ENCODE measurements at places on chromosomes 12 and 14.

GRCh38 chr14:29037411-29037810 lies 270.8 kb downstream of the FOXG1 start:
- no peak for DNase-seq

DNA sequence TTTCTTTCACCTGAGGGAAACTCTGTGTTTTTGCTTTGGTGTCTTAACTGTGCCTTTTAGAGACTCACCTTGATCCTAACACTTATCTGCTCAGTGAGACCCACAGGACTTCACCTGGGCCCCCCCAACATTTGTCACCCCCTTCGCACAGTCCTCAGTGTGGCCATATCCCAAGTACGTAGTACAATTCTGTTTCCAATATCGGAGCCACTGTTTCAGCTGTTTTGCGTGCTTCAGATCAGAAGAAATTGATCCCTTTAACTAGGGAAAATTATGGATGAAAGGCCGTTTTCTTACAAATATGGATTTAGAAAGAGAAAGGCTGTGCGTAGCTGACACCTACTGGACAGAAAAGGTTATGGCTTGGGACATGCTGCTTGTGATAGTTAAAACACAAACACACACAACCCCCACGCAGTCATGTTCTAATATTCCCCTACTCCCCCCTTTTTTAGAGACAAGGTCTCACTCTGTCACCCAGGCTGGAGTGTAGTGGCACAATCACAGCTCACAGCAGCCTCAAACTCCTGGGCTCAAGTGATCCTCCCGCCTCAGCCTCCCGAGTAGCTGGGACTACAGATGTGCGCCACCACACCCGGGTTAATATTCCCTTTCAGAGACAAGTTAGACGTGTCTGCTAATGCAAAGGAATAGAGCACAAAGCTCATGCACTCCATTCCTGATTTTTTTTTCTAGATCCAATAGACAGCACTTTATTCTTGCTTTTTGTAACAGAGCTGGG lies 3.6 kb upstream of the SLC7A8 start:
- peak; percentile 65 for DNase-seq

DNA sequence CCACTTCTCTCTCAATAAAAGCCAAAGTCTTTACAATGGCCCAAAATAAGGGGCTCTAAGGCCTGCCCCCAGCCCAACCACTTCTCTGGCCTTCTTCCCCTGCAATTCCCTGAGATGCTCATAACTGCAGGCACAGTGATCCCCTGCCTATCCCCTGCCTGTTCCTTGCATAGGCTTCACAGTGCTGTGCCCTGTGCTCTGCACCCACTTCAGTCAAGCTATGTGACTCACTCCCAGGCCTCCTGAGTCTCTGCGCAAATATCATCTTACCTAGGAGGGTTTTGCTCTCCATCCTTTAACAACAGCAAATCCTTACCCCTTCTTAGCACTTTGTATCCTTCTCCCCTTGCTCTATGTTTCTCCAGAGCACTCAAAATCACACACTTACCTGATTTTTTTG lies 242.2 kb downstream of the MSRB3 start:
- DNase-seq, result no peak

- no peak for DNase-seq
Measured at GRCh38 chr12:86194721-86195120, 61.5 kb downstream of the MGAT4C start.

GRCh38 chr12:92953747-92954146 lies 24.7 kb upstream of the EEA1 start:
- no peak for DNase-seq

DNA sequence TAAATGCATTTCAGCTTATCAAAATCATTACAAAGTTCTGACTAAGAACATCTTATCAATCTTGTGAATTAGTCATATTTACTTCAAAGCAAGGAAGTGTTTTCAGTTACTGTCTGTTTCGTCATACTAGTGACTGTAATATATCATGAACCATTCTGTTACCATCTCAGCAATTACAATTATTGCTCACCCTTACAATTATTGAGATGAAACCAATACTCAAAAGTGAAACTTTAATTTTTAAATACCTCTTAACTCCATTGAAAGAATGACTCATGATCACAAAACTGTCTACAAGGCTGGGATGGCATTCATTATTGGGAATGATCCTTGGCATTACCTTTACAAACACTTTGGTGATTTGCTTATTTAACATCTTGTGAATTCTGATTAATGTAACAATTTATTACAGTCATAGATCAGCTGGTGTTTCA lies 90.3 kb downstream of the RPS6KA5 start:
- DNase-seq, result peak; percentile 9

GRCh38 chr12:115046805-115047204 lies 362.8 kb upstream of the TBX3 start:
- DNase-seq, result no peak

DNA sequence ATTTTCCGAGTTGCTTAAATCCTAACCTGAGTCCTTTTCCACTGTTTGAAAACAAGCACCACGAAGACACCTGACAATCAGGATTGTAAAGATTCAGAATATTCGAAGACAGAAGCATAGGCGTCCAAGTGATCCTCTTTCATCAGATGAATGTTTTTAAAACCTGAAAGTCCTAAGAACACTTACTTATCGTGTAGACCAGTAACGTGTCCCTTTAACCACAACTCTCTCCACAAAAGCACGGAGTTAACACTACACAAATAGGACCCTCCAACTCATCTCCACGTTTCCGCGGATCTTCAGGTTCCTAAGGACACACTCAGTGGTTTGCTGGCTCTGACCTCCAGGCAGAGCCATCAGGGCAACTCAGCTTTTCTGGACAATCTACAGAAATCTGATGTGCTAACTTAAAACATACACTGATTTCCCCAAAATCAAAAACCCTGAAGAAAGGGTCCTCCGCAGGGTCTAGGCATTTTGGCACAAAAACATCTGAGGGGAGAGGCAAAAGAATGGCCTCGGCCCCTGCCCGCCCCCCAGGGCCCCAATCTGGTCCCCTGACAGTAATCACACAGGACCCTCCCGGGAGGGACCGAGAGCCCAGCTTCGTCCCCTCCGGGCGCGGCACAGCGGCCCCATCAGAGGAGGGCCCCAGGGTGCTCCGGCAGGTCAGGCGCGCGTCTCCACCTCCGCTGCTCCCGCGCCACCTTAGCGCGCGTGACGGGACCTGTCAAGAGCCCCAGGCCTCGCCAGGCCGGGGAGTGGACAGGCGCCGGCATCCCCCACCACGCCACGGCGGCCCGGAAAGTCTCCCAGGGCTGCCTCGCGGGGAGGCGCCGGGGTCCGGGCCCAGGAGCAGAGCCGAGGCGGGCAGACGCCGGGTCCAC lies 925 bp downstream of the DICER1 start:
- DNase-seq, result peak; percentile 31

GRCh38 chr12:69348162-69348938 lies at the start of gene LYZ:
Gene LYZ, plus strand, starts transcription at chr12:69348381. Its CDS starts 28 bp downstream, at chr12:69348409.
- no peak for DNase-seq

- DNase-seq, result peak; percentile 76
Measured at GRCh38 chr14:23154964-23155587, 28.4 kb downstream of the SLC7A8 start.

DNA sequence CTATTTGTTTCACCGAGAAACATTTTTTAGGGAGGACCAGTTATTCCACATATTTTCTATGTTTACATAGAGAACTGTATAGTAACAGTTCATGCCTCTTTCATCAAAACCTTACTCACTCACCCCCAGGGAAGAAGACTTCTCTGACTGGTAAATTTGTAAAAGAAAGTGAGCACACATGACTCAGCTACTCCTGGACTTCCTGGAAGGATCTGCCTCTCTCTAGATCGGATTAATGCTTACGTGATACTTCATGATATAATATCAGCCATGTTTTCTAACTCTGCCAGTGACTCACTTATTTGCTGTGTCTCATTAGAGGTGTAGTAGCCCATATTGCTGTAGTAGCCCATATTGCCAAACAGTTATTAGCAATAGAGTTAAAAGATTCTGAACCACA lies 494.3 kb upstream of the ATXN7L3B start:
- DNase-seq, result peak; percentile 84

- DNase-seq, result no peak
Measured at GRCh38 chr12:64813723-64814122, 10.7 kb upstream of the TBC1D30 start.

GRCh38 chr14:105087963-105088811 lies 23.0 kb upstream of the GPR132 start:
- DNase-seq, result peak; percentile 75

GRCh38 chr12:6377667-6377994 lies 2.3 kb upstream of the SCNN1A start:
- no peak for DNase-seq

Measured in RWPE1 (cell line).